ENCODE measurements at places on chromosomes 16 and 17. TPM values are rescaled to one million over a fixed set of nuclear protein-coding genes. Genes with fewer than 3 reads are reported as not detected.

DNA sequence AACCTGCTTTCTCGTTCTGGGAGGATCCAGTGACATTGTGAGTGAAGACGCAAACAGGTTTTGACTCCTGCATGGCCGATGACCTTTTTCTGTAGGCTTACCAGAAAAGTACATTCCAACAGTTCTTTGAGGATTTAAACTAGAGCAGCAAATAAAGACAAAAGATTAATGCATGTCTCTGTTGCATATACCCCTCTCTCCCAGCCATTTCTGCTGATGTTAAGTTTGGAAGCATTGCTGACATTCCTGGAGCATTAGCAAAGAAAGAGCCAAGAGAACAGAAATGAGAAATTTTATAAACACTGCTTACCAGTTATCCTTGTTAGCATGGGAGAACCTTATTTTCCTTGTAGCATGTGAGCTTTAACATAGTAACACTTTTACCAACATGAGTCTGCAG lies 49.3 kb downstream of the SIAH1 start:
- no peak for DNase-seq

GRCh38 chr17:45579529-45580495 lies 89.3 kb upstream of the PLEKHM1 start:
- DNase-seq, result no peak

- peak; percentile 46 for DNase-seq
These were observed 48.4 kb upstream of the KDM8 start for GRCh38 chr16:27154705-27155521.

- DNase-seq, result no peak
These were observed 24.4 kb downstream of the CNTNAP1 start for GRCh38 chr17:42706732-42707131.

- DNase-seq, result peak; percentile 83
These were observed 58.1 kb downstream of the CYB5B start for GRCh38 chr16:69482410-69482991.

DNA sequence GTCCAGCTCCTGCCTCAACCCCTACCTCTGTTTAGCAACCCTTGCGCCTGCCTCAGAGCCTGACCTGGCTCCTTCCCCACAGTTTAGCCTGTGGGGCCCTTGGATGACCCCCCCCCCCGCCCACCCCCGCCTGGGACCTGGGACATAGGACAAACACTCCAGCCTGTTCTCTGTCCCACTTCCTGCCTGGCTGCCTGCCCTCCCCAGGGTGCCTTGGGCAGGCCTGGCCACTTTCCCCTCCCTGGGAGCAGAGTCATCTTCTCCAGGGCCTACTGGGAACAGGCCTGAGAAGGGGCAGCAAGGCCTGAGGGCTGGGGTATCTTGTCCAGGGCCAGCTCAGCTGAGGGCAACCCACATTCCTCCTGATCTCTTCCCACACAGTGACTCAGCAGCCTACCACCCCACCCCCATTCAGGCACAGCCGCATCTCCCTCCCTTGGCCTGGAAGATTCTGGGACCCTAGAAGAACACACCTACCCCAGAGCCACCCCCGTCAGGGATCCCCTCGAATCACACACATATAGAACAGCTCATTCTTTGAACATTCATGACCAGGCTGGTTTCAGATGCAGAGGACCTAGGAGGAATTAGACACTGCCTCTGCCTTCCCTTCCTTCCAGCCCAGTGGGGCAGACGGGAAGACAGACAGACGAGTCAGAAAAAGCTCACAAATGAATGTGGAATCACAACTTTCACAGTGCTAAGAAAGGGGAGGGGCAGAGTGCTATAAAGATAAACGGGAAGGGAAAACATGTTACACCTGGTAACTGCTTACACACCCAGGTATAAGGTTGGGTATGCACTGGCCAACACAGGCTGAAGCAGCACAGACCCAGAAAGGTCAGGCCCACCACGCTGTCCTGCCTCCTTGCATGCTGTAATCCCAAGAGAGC lies 6.0 kb downstream of the FHOD1 start:
- no peak for DNase-seq

- DNase-seq, result no peak
These were observed 727.2 kb upstream of the RBFOX1 start for GRCh38 chr16:6605490-6605889.

GRCh38 chr17:70357190-70357589 lies 187.9 kb downstream of the KCNJ2 start:
- DNase-seq, result no peak

DNA sequence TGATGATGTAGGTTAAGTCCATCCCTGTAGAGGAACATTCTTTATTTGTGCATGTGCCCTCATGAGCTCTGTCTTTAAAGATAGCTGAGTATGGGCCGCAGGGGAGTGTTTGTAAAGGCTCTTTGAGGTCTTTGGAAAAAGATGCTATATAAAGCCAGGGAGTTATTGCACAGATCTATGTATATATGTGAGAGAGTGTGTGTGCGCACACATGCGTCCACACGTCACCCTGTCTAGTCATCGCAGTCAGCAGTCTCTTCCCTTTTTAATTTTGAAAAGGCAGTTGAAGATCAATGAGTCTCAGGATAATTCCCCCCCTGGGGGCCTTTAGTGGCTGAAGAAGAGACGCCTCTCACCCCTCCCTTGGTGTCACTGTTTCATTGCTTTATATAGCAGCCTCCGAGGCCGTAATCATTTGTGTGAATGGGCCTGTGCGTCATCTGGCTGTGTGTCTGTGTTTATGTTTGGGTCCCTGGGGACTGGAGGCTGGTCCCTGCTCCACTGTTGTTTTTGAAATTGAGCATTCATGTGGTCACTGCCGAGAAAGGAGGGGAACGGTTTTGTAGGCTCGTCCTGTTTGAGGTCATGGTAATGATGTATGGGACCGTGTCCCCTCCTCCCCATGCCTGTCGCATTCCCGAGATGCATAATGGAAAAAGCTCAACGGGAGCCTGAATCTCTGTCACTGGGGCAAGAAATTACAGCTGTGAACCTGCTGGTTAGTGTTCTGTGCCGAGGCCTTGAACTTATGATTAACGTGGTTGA lies 143.9 kb downstream of the SNX29 start:
- DNase-seq, result no peak

The C17orf113 gene
- polyA plus RNA-seq, result 0.72 TPM

The COG1 gene
- 29.6 TPM for polyA plus RNA-seq

The CD300A gene
- not detected for polyA plus RNA-seq

The PRM3 gene
- not detected for polyA plus RNA-seq

The MYADML2 gene
- polyA plus RNA-seq, result 25.7 TPM

The TLCD2 gene
- 4.2 TPM for polyA plus RNA-seq

The ACE gene
- polyA plus RNA-seq, result 10.5 TPM
